ENCODE measurements at places on chromosomes 2 and 18.

DNA sequence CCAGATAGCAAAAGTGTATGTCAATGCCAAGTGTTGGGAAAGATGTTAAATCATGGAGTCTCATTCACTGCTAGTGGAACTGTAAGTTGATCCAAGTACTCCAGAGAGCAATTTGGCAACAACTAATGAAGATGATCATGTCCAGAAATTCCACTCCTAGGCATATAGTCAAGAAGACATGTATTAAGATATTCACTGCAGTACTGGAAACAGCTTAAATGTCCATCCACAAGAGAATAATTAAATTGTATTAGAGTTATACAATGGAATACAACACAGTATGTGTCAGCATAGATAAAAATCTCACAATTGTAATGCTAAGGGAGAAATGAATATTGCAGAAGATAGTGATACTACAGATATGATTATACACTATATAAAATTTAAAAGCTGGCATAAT, 15.2 kb upstream of the LBH start:
- ATAC-seq, result no peak

GRCh38 chr2:14316594-14316993, 315.9 kb upstream of the LRATD1 start:
- ATAC-seq, result no peak

DNA sequence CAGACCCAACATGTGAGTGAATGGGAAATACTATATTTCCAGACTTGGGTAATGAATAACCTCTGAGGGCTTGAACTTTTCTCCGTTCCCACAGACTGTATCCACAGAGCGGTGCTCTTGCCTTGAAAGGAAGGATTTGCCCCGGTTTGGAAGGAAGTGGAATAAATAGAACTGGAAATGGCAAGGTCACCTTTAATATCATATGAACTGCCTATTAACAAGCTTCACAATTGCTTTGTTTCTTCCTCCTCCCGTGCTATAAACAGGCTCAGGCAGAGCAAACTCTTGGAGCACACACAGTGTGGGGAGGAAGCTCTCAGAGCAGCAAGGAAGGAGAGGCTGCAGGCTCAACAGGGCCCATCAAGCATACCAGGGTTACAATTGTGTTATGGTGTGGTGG, 28.5 kb upstream of the DARS1 start:
- ATAC-seq, result no peak

DNA sequence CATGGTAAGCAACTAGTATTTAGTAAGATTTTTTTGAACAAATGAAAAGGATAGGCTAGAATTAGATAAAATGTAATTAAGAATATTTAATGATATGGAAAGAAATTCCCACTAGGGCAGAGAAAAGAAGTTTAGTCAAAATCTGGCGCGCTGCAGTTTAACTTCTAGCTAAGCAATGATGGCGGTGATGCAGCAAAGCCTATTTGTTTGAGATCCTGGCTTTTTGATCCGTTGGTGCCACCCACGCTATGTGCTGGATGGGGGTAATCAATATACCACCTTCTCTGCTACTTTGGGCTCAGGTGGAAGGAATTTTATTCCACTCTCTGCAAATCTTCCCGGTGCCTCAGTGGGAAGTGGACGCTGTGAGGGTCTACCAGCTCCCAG, 421 bp upstream of the FAM171B start:
- ATAC-seq, result no peak

- ATAC-seq, result no peak
Measured at GRCh38 chr2:146527166-146527565, 1317.7 kb upstream of the ACVR2A start.

GRCh38 chr2:142308744-142309143, 177.9 kb upstream of the LRP1B start:
- no peak for ATAC-seq

GRCh38 chr2:13255485-13255884, 538.7 kb downstream of the TRIB2 start:
- no peak for ATAC-seq

DNA sequence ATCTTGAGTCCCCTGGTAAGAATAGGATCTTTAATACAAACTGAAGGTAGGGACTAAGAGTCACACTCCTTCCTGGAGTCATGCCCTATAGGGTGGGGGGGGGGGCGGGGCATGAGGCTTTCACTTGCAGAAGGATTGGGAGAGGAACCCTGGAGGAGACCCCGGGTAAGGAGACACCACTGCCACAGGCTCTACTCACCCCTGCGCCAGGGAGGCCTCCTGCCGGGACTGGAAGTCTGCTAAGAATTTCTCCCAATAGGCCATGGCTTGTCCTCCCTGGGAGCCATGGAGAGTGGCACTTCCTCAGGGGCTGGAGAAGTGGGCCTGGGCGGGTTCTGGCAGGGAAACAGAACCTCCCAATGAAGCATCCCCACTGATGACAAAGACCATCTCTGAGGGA, 645.3 kb upstream of the RAB6C start:
- no peak for ATAC-seq

GRCh38 chr2:176997792-176998169, 214.8 kb upstream of the HNRNPA3 start:
- ATAC-seq, result no peak

DNA sequence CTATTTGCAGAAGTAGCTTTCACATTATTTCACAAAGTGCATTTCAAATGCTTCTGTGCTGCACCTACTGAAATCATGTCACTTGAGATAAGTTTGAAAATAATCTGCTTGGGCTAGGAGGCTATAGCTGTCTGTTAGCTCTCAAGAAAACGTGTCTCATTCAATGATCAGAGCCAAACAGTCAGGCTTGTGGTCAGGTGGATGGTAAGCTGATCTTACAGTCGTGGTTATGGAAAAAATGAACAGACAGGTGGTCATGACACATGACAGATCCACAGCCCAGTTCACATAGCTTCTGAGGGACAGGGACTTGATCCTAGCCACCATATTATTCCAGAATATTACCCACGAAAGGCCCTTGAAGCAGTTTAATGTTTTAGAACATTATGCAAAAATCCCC, 26.5 kb upstream of the RFX8 start:
- no peak for ATAC-seq

GRCh38 chr2:197777823-197778407, 7.2 kb downstream of the BOLL start:
- ATAC-seq, result no peak

DNA sequence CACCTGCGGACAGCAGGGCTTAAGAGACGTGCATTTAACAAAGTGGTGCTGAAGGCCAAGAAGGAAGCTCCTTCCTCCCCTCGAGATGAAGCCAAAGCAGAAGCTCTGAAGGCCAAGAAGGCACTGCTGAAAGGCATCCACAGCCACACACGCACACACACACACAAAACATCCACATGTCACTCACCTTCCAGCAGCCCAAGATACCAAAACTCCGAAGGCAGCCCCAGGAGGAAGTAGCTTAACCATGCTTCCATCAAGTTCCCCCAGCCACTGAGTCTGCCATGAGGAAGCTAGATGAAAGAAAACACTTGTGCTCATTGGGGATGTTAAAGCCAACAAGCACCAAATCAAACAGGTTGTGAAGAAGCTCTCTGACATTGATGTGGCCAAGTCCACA, 175.7 kb upstream of the POU3F3 start:
- ATAC-seq, result no peak

- no peak for ATAC-seq
Measured at GRCh38 chr2:168694866-168695265, 107.6 kb upstream of the NOSTRIN start.

DNA sequence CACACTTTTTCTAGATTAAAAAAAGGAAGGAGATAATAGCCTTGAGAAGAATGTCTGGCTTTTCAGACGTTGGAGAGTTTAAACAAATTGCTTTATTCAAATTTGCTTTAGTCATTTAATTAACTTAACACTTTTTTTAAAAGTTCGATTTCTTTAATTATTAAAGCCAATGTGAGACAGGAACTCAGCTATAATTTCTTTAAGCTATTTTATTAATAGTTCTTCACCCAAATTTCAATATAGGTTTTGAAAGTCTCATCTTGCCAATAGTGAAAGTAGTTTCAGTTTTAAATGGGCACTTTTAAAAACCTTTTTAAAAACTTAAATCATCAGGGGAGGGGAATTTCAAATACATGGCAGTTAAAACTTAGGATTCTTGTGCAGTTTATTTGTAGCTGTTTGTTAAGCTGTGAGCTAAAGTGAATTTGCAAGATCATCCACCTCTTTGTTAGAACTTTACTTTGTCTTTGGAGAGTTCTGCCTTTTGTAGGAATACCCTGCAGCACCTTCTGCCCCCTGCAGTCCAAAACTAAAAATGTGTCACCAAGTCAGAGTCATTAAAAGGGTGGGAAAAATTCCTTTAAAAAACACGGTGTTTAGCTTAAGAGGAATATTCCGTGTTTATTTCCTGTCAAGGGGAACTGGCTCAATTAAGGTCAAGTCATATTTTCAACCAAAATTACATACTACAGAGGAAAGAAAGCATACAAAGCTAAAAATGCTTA, 4.6 kb downstream of the TGIF1 start:
- no peak for ATAC-seq

GRCh38 chr2:212535996-212536816, 2.4 kb downstream of the ERBB4 start:
- no peak for ATAC-seq

- ATAC-seq, result no peak
Measured at GRCh38 chr2:136715146-136715545, 50.2 kb upstream of the THSD7B start.

DNA sequence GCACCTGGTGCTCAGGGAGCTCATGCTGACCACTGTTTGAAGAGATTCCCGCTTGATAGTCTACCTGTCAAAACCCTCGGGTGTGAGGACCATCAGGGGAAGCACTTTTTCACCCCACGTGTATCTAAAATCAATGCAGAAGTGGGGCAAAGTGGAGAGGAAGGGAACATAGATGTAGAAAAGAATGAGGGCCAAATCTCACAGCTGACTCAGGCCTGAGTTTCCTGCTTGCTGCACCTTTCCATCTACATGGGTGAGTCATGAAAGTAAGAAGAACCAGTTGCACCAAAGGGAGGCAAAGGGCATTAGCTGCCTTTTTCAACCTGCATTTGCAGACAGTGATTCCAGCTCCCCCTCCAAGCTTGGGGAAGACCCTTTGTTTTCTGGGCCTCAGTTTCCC, 100.2 kb upstream of the MYCN start:
- ATAC-seq, result no peak

DNA sequence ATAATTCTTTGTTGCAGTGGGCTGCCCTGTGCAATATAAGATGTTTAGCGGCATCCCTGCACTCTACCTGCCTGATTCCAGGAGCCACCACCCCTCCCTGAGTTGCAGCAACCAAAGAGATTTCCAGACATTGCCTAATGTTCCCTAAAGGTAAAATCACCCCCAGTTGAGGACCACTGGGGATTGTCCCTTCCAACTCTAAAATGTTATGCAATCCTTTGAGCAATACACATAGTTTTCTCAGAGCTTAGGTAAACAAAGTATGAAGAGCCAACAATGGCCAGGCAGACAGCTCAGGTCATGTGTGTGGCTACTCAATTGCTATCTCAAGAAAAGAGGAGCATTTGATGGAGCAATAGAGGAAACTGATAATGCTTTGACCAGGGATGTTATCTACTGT, 87.0 kb downstream of the XDH start:
- ATAC-seq, result no peak

GRCh38 chr2:44230378-44230777, 44.9 kb upstream of the SLC3A1 start:
- ATAC-seq, result no peak

GRCh38 chr2:220181165-220181564, 553.7 kb downstream of the SLC4A3 start:
- no peak for ATAC-seq

DNA sequence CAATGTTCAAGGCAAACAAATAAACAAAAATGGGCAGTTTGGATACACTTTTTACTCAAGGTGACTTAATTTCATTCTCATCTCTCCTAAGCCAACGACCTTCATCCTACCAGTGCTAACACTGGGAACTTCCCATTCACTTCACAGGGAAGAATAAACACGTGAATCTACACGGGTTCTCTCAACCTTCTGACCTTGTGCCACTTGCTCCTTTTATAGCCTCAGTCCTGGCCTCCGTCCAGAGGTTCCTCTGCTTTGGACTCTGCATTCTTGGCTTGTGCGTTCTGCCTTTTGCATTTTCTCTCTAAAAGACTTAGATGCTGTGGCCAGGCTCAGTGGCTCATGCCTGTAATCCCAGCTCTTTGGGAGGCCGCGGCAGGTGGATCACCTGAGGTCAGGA, 13.8 kb downstream of the ZNF2 start:
- ATAC-seq, result no peak

GRCh38 chr2:86238354-86238753, 39.1 kb downstream of the MRPL35 start:
- ATAC-seq, result peak; percentile 96

- peak; percentile 41 for ATAC-seq
Measured at GRCh38 chr2:53268086-53268485, 499.5 kb upstream of the CHAC2 start.

DNA sequence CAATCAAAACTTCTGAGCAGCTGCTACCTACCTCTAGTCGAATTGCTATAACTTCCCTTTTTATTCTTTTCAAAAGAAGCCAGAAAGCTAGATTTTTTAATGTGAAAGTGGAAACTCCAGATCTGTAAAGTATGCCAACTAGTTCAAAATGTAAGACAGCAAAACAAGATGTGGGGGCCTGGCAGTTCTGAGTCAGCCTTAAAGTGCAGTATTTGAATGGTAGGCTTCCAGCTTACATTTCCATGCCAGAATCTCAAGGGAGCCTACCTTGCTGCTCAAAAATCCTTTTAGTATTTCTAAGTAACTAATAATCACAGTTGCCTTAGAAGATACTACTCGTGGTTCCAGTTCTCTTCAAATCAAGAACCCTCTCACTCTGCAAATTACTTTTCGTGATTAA, 1288.7 kb downstream of the LRP1B start:
- no peak for ATAC-seq

DNA sequence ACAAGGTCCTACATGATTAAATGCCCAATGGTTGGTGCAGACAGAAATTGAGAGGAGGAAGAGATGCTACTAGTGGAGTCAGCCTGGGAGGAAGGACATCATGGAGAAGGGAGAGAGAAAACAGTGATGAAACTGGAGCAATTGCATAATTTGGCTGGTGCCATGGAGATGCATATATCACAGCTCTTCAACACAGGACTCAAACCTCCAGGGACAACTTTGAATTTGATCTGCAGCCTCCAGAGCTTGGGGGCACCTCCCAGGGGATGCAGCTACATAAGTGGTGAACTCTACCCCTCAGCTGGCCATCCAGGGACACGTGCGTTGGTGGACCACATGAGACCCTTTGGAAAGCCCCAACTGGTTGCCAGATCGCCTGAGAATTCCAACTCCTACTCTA, 80.4 kb downstream of the CTAGE1 start:
- no peak for ATAC-seq

- ATAC-seq, result no peak
Measured at GRCh38 chr2:223223156-223223555, 171.2 kb downstream of the KCNE4 start.

DNA sequence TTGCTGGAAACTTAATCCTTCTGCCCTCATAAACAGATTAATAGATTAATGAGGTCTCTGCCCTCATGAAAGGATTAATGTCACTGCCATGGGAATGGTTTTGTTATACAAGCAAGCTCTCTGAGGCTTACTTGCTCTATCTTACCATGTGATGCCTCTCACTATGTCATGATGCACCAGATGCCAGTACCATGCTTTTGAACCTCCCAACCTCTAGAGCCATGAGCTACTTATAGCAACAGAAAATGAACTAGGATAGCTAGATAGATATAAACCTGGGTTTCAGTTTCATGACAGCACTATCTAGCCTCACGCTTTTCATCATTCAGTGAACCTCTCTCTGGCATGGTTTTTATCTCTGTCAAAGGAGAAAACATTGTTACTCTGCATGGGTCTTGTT, 371.6 kb upstream of the LRP1B start:
- ATAC-seq, result no peak

GRCh38 chr2:84904151-84904550, 1.3 kb upstream of the TMSB10 start:
- ATAC-seq, result no peak

- no peak for ATAC-seq
Measured at GRCh38 chr2:68169308-68169707, 11.6 kb downstream of the PNO1 start.

Data from stimulated activated memory B cell treated with anti-CD40 and anti-IgM and Interleukin-4, amounts not matched to agents 10 μg/mL and 1 μg/mL and 100 μg/mL, for 72 hours (primary cell).